ENCODE measurements at places on chromosomes 5 and 9.
A peak's percentile ranks its signal among the peaks of the same experiment; 100 is the strongest.

GRCh38 chr5:32508806-32509805 is 64.6 kb upstream of the ZFR start:
- DNase-seq = no peak

DNA sequence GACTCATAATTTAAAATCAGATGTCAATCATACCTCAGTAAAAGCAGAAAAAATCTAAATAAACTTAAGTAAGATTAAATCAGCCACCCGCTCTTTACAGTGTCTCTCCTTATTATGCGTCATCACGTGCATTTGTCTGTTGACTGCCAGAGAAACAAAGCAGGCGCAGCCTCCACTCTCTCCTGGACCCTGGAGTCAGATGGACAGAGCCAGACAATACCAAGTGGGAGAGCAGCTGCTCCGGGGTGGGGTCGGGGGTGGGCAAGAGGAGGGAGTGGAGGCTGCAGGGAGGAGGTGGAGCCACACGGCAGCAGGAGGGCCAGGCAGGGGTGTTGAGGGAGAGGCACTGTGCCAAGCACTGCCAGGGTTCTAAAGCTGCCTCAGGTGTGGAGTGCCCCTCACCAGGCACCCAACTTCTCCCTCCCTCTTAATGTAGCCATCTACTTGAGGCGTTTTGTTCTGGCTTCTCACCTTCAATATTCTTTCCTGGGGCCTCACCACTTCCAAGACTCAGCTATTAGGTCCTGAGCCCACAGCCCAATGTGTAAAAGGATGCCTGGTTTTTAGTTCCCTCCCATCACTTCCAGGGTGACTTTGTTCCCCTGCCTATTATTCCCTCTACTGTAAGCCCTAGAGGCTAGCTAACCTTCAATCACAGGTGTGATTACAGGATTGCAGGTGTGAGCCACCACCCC is 96.3 kb downstream of the GLDC start:
- peak; percentile 23 for DNase-seq

DNA sequence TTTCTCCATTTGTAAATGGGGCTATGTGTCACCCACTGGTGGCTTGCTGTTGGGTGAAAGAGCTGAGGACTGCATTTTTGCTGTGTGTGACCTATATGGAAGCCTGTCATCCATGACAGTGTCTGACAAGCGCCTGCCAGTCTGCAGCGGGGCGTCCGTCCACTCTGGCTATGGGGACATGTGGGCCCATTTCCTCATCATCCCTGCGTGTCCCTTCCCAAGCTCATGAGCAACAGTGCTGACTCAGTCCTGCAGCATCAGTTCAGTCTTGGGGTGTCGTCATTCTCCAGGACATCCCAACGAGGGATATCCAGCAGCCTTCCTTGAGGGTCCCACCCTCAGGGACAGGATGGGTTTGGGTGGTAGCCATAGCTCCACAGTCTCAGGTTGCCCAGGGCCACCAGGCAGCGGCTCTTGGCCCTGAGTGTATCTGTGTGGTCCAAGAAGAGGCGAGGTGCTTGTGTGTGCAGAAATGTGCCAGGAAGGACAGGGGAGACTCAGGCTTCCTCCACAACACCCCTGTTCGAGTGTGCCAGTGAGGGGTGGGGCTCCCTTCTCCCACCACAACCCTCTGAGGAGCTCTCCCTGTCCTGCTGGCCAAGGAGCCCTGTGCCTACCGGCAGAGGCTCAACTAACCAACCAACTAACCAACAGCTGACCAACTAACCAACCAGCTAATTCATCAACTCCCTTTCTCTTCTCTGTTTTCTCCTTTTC is 2.1 kb downstream of the FGD3 start:
- DNase-seq = no peak

DNA sequence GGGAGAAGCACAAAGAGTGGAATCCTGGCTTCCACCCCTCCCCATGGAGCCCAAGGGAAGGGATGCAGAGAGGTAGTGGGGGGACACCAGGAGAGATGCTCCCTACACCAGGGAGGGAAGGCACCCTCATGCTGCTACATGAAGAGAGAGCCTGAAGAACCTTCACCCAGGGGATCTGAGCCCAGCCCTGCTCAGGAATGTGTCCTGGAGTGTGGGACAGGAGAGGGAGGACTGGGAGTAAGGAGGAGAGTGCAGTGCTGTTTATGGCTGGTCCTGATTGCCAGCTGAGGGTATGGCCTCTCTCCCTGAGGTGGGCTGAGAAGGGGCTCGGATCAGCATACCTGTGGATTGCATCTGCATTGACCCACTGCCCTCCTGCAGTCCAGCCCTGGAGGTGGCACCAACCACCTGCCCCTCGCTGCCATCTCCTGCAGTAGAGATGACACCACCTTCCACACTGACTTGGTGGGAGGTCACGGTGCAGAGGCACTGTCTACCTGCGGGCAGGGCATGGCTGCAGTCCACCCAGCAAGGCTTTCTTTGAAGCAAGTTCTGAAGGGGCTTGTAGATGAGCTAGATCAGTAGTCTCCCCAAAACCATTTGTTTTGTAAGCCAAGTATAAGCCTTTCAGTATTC is 114.9 kb upstream of the SLC25A48 start:
- DNase-seq = no peak

DNA sequence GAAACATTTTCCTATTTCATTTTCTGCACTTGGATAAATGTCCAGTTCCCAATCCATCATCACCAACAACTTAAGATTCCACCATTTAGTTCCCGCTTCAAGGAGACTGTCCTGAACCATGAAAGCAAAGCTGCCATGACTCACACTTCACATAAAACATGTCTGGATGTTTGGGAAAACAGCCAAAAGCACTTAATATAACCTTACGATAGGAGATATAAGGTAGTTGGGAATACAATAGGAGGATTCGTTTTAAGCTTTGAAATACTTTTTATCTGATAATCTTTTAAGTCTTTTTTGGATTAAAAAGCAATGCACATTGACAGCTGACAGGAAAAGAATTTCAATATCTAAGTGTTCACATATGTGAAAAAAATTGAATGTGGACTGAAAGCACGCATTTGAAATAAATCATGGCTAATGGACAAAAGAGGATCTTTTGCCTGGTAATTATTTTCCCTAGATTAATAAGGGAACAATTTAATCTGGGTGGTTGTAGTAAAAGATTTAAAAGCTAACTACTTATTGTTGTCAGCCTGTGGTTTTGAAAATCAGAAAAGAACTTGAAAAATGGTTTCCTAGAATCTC is 17.3 kb upstream of the TGFBI start:
- DNase-seq = no peak

DNA sequence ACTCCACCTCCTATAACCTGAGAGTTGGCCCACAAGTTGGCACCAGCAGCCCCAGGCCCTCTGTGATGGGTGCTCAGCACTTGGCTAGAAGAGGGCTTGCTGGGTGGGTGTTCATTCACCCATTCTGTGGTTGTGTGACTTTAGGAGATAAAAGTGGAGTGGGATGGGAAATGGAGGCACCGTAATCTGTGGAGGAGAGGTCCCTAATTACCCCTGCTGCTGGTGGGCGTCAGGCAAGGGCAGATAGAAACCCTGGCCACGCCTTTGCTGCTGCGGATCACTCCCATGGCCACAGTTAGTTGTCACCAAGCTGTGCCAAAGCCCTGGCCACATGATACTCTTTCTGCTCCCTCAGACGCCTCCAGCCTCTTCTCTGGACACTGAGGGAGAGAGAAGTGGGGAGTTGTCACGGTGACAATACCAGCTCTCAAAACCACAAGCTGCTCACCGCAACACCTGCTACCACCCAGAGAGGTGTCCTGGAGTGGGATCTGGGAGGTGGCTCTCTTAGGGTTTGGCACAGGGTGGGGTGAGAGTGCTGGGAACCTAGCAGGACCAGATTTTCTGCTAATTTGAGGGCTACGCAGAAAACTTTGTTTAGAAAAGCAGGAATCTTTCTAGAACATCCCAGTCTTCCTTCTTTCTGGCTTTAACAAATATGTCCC is 12.0 kb upstream of the NEUROG1 start:
- DNase-seq = no peak

DNA sequence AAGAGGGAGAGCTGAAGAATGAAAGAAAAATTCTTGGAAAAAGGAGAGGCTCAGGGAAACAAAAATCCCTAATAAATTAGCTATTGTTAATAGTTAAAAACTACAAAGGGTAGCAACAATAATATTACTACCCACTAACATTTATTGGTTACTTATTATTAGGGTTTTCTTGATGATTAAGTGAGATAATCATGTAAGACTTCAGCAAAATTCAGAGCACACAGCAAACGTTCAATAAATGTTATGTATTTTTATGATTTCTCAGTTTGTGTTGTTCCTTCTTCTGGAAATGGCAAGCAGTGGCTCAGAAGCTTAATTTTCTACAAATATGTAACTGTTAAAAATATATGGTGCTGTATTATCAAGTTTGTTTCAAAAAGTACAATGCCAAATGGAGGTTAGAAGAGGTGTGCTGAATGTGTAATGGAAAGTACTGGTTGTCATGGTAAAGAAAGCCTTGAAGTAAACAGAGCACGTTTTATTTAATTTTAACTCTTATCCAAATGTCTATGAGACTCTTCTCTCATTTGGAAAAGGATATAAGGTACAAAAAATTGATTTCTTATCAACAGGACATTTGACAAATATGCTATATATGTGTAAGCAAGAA is 226.0 kb upstream of the ATP10B start:
- DNase-seq = no peak

GRCh38 chr9:126248680-126249079 is 77.9 kb upstream of the MVB12B start:
- no peak for DNase-seq

DNA sequence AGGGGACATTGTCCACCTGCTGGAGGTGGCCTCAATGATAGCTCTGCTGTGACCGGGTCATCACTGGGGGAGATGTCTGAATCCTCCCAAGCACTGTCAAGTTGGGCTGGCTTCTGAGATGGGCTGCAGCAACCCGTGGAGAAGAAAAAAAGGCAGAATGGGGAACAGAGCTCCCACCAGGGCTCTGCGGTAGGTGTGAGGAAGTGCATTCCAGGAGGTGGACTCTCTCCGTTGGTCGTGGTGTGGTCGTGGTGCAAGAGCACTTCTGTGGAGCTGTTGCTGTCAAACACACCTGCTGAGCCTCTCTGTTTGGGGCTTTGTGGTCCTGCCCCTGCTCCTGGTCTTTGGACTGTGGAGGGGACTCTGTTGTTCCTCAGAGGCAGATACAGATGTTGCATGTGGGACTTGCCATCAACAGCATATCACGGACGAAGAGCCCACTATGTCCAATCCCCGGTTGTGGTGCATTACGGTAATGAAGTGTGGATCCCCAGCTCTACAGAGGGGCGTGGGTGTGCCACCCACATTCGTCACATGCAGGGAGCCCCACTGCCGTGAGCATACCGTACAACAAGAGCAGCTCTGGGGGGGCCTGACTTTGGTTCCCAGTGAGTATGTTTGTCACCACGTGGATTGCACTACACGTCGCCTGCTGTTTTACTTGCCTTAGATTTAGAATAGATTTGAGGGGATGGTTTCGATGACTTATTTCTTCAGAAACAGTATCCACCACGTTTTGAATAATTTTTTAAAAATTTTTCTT is 36.0 kb upstream of the PITX1 start:
- DNase-seq = no peak

- no peak for DNase-seq
These were observed 331.2 kb upstream of the DAB2 start for GRCh38 chr5:39755986-39756385.

DNA sequence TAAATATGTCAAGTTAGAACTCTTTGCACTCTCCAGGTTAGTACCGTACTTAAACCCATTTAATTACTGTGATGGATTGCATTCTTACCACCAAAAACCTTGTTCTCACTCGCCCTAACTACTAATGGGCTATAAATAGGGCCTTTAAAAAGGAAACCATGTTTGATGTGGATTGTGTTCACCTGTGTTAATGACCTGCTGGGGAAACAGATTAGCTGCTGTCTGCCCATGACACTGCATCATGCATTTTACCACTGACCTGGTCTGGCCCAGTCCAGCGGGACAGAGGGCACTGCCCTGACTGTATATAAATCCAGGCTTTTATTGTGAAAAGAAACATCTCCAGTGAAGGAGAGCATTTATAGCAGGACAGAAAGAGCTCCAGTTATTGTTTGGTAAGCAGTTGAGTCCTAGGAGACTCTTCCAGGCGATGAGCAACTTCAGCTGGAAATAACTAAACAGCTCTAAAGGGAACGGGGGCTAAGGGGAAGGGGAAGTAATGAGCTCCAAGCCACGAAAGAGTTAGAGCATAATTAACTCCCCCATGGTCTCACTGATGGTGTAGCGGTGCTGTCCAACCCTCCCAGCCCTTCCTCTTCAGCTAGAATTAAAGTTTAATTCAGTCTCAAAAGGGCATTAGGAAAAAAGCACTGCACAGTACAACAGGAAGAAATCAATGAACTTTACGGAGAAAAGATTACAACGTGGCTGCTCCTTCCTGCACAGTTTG is 303.1 kb downstream of the ENC1 start:
- no peak for DNase-seq

- DNase-seq = no peak
These were observed 75.6 kb upstream of the SLC44A1 start for GRCh38 chr9:105168870-105169319.

GRCh38 chr9:91231619-91232018 is 130.1 kb downstream of the AUH start:
- DNase-seq = no peak

DNA sequence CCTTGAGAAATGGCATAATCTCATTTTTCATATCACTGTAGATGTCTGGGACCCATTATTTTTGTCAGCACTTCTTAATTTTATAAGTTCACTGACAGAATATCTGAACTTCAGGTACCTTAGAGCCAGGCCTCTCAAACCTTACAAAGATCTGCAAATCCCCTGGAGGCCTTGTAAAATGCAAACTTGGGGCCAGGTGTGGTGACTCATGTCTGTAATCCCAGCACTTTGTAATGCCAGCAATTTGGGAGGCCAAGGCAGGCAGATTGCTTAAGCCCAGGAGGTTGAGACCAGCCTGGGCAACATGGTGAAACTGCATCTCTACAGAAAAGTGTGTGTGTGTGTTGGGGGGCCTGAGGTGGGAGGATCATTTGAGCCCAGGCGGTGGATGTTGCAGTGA is 30.8 kb downstream of the RASGRF2 start:
- no peak for DNase-seq

DNA sequence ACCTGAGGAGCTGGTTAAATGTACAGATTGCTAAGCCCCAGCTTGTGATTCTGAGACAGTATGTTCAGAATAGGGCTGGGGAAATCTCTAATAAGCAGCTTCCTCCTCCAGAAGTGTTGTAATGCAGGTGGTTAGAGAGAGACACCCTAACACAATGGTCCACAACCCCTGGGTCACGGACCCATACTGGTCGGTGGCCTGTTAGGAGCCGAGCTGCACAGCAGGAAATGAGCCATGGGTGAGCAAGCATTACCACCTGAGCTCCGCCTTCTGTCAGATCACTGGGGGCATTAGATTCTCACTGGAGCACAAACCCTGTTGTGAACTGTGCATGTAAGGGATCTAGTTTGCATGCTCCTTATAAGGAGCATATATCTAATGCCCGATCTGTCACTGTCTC is 61.8 kb downstream of the SLC36A1 start:
- no peak for DNase-seq

DNA sequence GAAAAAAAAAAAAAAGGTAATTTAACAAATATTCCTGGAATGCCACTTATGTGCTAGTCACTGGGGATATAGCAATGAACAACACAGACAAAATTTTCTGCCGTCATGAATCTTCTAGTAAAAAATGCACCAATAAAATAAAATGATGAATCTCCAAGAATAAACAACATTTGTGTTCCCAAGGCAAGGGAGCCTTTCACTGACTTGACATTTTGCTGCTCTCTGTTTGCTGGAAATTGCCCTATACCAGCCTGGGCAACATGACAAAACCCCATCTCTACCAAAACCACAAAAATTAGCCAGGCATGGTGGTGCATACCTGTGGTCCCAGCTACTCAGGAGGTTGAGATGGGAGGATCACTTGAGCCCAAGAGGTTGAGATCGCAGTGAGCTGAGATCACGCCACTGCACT is 64.5 kb upstream of the ERBIN start:
- no peak for DNase-seq

GRCh38 chr5:141785711-141786110 is 92.5 kb downstream of the PCDH1 start:
- no peak for DNase-seq
